ENCODE measurements at places on chromosomes 7 and 10. TPM values are rescaled to one million over a fixed set of nuclear protein-coding genes. Genes with fewer than 3 reads are reported as not detected.

The TMEM270 gene
- total RNA-seq = not detected

The CACNA2D1 gene
- 5.0 TPM for total RNA-seq

The POM121C gene
- 19.0 TPM for total RNA-seq

The ZNF365 gene
- 0.09 TPM for total RNA-seq

The HOXA1 gene
- 0.16 TPM for total RNA-seq

The DPYSL4 gene
- 1.2 TPM for total RNA-seq

The CTAGE15 gene
- not detected for total RNA-seq

The EMX2 gene
- not detected for total RNA-seq

The NOC3L gene
- 9.4 TPM for total RNA-seq

- H3K4me1 ChIP-seq = no peaks in the 10 kb centered on the region
- no peak overlapping the region for H3K27ac ChIP-seq
- H3K4me3 ChIP-seq = no peak overlapping the region
- H3K27me3 ChIP-seq = no peaks in the 10 kb centered on the region
- DNase-seq = no peak
Measured at GRCh38 chr7:148241700-148242293, 348.8 kb upstream of the C7orf33 start.

DNA sequence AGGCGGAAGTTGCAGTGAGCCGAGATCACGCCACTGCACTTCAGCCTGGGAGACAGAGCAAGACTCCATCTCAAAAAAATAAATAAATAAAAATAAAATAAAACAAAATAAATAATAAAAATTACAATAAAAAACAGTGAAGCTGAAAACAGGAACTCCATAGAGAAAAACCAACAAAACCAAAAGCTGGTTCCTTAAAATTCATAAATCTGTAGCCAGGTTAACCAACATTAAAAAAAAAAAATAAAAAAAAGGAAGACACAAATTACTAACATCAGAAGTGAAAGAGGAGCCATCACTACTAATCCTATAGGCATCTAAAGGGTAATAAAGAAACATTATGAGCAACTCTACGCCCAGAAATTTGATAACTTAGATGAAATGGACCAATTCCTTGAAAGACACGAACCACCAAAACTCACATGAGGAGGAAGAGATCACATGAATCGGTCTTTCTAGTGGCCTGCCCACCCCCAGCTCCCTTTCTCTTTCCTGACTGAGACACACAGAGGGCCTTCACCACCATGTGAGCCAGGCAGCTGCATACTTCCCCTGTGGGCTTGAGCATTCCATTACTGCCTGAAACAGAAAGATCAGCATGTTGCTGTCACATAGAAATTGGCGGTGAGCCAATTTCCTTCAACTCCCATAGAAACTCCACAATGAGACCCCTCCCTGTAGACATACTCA, 208.7 kb downstream of the MAD1L1 start:
- H3K27me3 ChIP-seq = no peaks in the 10 kb centered on the region
- no peaks in the 10 kb centered on the region for H3K36me3 ChIP-seq
- no peak overlapping the region for H3K27ac ChIP-seq
- H3K4me3 ChIP-seq = no peak overlapping the region
- no peaks in the 10 kb centered on the region for H3K4me1 ChIP-seq
- DNase-seq = no peak

DNA sequence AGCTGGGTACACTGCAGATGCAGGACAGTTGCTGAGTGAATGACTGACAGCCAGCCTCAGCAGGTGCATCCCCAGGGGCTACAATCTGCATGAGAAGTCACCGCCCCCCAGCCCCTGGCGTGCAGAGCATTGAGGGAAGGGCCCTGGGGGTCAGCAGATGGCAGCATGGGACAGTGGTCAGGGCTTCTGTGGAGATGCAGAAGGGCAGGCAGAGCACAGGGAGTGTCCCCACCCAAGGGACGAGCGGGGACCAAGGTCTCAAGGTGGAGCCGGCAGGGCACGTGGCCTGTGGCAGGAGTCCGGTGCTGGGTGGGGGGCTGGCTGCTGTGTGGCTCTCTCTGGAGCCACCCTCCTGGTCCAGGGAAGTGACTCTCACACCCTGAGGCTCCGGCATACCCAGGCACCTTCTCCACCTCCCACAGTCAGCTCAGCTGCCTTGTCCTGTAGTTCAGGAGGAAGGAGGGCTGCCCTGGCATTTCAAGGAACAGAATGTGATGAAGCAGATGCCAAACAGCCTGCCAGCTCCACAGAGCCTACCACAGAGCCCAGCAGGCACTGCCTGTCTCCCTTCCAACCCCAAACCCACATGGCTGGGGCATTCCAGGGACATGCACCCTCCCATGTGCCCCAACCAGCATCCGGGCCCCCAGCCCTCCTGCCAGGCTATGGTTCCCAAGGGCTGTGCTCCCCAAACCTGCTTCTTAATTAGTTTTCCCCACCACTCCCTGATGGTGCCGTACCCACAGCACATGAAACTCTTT, 114.5 kb downstream of the TMEM130 start:
- H3K4me3 ChIP-seq = no peak overlapping the region
- no peak for DNase-seq

DNA sequence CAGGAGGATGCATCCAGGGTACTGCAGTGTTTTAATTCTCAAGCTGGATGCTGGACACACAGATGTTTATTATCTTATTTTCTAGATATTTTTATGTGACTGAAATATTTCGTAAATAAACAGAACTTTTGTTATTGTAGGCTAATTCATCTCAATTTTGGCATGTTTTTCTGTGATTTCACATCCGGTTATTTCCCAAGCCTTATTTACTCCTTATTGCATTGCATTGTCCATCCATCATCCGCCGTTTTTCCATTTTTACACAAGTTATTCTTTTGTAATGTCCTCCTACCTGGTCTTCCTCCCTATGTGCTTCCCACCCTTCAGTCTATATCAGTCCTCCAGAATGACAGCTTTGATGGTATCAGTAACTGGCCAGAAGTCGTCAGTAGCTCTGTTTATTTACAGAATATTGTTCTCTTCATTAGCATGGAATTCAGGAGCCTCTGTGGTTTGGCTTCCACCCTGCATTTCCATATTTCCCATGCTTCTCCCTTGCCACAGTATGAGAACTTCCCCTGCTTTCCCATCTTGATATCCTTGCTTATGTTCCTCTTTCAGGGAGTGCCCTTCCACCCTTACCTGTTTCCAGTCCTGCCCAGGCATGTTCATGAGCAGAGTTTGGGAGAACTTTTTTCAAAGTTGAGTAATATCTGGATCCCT, 16.1 kb downstream of the GNAI1 start:
- H3K27ac ChIP-seq = no peak overlapping the region
- no peak for DNase-seq
- H3K4me3 ChIP-seq = no peak overlapping the region
- no peaks in the 10 kb centered on the region for H3K27me3 ChIP-seq

DNA sequence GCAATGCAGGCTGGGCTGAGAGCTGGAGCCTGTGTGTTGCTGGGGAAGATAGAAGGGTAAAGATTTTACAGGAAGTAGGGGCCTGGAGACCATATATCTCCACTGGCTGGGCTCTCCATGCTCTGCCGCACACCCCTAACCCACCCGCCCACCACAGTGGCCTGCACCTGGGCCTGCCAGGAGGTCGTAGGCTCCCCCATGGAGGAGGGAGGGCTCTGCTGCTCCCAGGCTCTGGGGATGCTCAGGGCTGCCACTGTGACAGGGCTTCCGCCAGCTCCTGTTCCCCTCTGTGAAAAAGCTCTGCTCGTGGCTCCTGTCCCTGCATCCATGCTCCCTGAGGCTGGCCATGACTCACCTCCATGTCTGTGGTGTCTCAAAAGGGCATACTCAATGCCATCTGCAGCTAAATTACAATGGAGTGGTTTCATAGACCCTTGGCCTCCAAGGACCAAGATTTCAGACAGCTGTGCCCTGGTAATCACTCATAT, 106.0 kb downstream of the CXCL12 start:
- H3K27me3 ChIP-seq = no peaks in the 10 kb centered on the region
- H3K4me3 ChIP-seq = no peak overlapping the region
- DNase-seq = no peak
- no peaks in the 10 kb centered on the region for H3K4me1 ChIP-seq
- no peaks in the 10 kb centered on the region for H3K36me3 ChIP-seq

DNA sequence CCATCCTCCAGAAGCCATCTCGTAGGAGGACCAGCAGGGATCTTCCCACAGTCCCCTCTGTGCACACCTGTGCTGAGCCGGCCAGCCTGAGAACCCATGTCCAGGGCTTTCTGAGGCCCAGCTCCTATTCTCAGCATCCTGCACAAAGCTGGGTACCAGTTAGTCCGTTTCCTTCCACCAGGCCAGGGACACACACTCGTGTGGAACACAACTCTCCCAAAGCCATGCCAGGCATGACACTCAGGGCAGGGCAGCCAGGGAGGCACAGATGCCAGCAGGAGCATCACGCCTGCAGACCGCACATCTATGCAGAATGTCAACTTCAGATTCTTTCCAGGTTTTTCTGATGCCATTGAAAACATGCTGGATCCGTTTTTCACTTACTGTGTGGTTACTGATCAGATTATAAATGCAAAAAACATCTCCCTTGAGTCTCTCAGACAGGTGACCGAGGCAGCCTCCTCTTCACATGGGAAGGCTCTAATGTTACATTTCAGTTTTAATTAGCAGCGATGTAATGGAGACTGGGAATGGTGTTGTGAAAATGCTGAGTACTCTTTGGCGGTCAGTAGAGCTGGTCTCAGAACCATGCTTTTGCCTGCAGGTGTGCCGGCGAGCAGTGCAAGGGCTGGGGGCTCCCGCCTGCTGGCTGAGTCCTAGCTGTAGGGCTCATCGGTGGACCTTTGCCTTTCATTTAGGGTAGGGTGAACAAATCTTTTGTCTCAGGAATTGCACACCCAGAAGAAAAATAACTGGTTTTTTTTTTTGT, 3.3 kb upstream of the SUN1 start:
- H3K4me1 ChIP-seq = peaks cover 20% of the 10 kb centered on the region
- H3K36me3 ChIP-seq = no peaks in the 10 kb centered on the region
- H3K27ac ChIP-seq = no peak overlapping the region
- no peak overlapping the region for H3K4me3 ChIP-seq

DNA sequence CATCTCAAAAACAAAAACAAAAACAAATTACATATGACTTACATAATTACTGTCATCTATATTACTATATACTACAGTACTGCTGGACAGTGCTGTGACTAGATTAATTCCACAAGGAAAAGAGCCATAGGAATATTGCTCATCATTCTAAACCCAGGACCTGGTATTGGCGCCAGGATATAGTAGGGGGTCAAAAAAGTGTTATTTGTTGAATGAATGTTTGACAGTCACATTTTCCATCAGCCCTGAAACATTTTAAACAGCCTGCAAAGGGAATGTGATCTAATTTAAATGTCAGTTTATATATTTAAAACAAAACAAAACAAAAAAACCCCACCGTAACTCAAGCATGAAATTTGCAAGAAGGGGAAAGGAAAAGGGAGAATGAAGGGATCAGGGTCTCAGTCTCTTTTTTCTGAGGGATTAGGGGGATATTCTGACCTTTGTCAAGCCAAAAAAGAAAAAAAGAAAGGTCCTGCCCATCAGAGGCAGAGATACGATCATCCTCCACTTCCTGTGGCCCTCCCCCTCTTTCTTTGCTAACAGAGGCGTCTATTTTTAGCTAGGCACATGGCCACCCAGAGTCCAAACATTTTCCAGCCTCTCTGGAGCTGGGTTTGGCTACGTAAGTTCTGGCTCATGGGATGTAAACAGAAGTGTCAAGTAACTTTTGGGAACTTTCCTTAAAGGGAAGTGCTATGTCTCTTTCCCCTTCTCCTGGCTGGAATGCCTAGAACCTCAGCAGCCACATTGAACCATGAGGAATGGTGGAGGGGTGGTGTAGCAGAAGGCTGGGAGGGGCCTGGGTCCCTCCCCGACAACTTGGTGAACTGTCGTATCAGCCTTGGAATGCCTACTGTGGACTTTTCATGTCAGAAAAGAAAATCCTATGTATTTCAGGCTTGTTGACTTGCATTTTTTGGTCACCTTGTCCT, 44.6 kb upstream of the DLG5 start:
- no peak overlapping the region for H3K27ac ChIP-seq
- H3K4me3 ChIP-seq = no peak overlapping the region
- peak; percentile 68 for DNase-seq
- no peaks in the 10 kb centered on the region for H3K4me1 ChIP-seq

GRCh38 chr7:75536940-75537538, 44.9 kb downstream of the SPDYE5 start:
- H3K27me3 ChIP-seq = no peaks in the 10 kb centered on the region
- H3K4me3 ChIP-seq = no peak overlapping the region
- no peak for DNase-seq
- no peaks in the 10 kb centered on the region for H3K36me3 ChIP-seq

- no peak overlapping the region for H3K4me3 ChIP-seq
- no peak for DNase-seq
Measured at GRCh38 chr7:35839860-35840854, 39.3 kb downstream of the SEPTIN7 start.

DNA sequence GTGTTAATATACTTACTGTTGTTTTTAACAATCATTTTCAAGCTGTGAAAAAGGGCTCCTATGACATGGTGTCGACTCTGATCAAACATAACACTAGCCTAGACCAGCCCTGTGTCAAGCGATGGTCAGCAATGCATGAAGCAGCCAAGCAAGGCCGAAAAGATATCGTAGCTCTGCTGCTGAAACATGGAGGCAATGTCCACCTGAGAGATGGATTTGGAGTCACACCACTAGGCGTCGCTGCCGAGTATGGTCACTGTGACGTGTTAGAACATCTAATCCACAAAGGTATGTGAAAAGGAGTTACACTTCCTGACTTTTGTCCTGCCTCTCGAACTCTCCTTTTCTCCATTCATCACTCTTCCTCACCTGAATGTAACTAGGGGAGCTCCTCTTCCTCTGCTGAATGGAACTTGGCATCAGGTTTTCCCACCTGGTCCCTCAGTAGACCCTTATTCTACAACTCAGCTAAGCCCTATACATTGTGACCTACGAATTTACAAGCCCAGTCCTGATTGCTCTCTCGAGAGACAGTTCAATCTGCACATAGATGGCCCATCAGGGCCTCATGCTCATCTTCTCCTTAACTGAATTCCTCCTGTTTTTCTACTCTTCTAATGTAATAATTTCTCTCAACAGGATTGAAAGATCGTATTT, 23.0 kb downstream of the ASB15 start:
- no peaks in the 10 kb centered on the region for H3K4me1 ChIP-seq
- no peaks in the 10 kb centered on the region for H3K36me3 ChIP-seq
- DNase-seq = peak; percentile 40
- H3K27me3 ChIP-seq = no peaks in the 10 kb centered on the region
- H3K27ac ChIP-seq = no peak overlapping the region

- no peaks in the 10 kb centered on the region for H3K36me3 ChIP-seq
- H3K4me1 ChIP-seq = peaks cover 8% of the 10 kb centered on the region
- no peak overlapping the region for H3K4me3 ChIP-seq
Measured at GRCh38 chr10:102279104-102279503, 33.8 kb downstream of the GBF1 start.

DNA sequence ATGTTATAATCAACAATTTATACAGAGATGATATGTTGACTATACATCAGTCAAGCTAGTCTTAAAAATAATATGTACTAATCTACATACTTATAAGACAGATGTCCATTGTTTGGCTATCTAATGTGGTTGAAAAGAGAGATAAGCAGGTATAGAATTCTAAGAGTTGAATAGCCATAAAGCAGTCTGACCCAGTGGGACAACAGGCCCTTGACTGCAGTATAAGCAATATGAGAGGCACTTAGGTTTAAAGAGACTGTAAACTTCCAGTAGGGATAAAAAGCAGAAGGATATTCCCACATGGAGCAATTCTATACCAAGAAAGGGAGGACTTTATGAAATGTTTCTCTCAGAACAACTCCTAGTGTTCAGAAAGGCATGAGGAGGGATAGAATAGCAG, 139.3 kb downstream of the ELAPOR2 start:
- no peaks in the 10 kb centered on the region for H3K36me3 ChIP-seq
- no peaks in the 10 kb centered on the region for H3K27me3 ChIP-seq
- H3K4me3 ChIP-seq = no peak overlapping the region
- no peak overlapping the region for H3K27ac ChIP-seq
- H3K4me1 ChIP-seq = no peaks in the 10 kb centered on the region
- no peak for DNase-seq

GRCh38 chr10:21022821-21023220, 125.7 kb upstream of the NEBL start:
- H3K27ac ChIP-seq = no peak overlapping the region
- H3K4me3 ChIP-seq = no peak overlapping the region
- DNase-seq = no peak
